ENCODE measurements at places on chromosomes 5 and 9.

DNA sequence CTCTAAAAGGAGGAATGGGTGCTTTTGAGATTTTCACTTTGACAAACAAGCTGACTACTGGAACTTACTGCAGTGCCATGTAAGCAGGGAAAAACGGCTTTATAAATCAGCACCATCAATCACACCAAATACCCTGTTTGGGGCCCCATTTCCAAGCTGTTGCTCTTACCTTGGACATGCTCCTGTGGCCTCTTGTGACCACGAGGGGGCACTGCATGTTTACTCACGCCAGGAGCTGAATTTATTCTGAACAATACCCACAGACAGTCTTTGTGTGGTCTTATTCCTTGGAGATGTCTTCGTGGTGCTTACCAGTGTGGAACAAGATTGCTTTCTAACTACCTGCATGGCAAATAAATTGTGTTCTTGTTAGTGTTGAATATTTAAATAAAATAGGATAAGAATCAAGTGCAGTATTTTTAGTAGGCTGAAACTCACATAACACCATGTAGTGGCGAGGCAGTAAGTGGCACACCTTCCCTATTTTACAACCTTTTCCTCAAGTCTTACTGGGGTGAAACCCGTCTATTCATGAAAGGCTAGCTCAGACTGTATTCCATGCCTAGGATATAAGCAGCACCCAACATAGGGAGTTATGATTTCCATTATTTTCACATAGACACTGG, 155.5 kb upstream of the NMUR2 start:
- DNase-seq: peak; percentile 33

DNA sequence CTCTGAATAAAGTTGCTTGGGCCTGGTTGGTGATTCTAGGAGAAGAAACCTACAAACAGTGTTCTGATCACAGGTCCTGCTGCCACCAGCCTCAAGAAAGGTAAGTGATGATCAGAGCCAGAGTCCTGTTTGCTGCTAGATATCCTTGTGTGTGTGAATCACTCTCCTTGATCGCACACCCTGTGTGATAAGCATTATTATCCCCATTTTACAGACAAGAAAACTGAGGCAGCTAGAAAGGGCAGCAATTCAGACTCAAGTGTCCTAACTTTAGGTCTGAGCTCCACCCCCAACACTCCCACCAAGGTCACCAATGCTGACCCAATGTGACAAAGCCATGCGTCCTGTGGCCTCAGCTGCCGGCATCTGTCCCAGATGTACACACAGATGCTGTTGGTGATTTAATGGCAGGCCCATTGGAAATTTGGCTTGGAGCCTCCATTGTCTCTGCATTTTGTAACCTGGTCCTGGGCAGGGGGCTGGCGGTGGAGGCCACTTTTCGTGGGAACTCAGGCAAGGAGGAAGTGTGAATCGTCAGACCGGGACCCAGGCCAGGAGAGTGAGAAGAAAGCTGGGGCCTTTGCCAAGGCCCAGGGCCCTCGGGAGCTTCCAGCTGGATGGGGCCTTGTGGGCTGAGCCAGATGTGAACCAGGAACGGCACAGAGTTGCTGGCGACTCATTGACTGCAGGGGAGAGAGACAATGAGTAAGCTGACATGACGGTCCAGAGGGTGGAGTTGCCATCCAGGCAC, 29.8 kb upstream of the GGTA1 start:
- no peak for DNase-seq

GRCh38 chr9:19286634-19287188, 56.2 kb downstream of the DENND4C start:
- DNase-seq: peak; percentile 5

DNA sequence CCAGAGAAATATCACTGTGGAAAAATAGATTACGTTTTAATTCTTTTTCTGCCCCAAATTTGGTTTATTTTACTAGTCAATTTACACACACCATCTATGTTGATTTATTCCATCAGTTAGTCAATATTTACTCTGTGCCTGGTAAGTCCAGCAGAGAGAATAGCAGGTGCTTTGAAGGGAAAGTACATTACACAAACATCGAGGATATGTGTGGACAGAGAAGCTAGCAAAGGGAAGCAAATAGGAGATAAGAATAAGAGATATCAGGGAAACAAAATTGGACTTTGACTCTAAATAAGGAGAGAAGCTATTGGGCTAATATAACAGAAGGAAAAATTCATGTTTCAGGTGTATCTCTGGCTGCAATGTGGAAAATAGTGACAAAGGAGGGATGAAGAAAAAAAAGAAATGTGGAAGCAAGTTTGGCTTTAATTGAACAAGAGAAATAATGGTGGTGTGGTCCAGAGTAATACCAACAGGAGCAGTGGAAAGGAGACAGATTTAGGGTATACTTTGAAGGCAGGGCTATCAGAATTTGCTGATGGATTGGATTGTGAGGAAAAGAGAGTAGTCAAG, 587.7 kb upstream of the CDH6 start:
- peak; percentile 59 for DNase-seq

DNA sequence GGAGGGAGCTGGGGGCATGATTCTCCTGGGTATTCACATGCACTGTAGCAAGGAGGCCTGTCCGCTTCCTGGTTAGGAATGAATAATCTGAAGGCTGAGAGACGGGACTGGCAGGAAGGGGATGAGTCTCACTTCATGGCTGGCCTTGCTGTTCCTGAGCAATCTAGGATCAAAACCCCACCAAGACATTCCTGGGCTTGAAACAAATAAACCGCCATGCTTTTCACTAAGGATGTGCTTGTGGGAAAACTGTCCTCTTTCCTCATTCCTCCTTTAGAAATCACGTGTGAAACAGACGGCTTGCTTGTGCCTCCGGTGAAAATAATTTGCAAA, 132.8 kb downstream of the MACROH2A1 start:
- DNase-seq: no peak

- no peak for DNase-seq
These were observed 416.4 kb downstream of the EFNA5 start for GRCh38 chr5:107254214-107254901.

DNA sequence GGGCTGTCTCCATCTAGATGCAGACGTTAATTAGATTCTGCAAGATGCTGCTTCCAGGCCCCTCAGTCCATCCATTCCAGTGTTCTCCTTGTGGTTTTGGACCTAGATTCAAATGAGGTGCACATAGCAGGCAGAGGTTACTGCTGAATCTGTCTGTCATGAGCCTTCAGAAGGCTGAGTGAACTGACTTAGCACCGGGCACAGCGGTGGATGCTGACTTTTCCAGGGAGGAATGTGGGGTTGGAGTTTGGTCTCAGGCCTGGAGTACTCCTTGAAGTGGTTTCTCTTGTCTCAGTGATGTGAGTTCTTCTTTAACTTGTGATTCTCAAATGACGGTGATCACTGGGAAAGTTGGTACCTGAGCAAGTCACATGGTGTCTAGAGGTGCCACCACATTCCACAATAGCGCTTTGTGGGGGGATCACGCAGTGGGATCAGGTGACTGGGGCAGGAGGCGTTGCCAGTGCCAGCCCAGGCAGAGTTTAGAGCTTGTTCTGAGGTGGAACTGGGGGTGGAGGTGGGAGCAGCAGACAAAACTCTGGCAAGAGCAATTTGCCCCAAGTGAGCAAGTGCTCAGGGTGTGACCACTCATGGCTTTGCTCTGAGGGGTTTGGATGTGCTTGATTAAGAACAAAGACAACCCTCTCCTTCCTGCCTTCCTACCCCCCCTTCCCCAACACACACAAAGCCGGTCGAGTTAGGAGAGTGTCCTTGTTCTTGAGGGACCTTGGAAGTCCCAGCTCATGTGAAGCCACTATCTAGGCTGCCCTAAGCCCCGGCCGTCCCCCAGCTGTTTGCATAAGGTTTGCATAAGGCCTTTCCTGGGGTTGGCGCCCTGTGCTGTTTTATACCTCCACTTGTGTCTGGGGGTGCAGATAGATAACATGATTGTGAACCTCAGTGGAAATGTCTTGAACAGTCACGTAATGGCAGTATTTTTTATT, 25.1 kb downstream of the JADE2 start:
- no peak for DNase-seq

DNA sequence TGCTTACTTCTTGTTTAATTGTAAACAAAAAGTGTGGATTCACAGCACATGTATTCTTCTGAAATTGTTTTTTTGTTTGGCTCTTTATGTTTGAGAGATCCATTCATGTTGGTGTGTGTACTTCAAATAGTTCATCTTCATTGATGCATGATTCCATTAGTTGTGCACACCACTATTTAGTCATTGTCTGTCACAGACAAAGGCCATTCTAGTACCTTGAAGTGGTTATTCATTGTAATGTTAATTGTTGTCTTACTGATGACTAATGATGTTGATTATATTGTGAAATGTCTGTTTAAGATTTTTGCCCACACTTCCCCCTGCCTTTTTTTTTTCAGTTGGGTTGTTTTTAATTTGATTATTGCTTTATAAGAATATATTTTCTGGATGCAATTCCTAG, 391.3 kb downstream of the DIRAS2 start:
- peak; percentile 27 for DNase-seq

GRCh38 chr5:163912046-163912445, 406.6 kb downstream of the MAT2B start:
- no peak for DNase-seq

DNA sequence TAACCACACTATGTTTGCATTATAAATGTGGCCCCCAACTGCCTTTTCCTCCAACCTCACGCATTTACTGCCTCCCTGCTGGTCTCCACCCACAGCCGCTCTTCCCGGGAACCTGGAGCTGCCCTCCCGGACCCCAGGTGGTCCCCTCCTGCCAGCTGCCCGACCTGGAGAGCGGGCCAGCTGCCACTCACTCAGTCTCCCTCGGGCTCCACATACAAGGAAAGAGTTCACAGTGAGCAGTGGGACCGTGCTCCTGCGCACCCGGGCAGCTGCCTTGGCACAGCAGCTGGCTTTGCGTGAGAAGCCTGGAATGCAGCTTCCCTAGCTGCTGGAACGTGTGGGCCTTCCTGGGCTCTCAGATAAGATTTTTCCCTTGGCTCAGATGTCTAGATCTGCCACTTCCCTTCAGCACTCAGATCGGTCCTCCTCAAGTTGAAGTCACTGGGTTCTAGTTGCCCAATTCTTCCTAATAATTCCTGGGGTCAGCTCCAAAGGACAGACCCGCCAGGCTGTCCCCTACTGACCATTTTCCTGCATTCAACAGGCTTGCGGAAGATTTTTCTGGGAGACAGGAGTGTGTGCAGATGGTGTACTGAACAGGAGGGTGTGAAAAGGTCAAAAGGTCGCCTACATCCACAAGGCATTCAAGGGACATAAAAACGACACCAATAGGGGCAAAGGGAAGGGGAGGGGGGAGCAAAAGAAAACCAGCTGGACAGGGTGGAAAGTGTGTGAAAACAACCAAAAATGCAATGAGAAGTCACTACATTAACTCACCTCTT, 69.1 kb downstream of the MYO10 start:
- DNase-seq: peak; percentile 92

DNA sequence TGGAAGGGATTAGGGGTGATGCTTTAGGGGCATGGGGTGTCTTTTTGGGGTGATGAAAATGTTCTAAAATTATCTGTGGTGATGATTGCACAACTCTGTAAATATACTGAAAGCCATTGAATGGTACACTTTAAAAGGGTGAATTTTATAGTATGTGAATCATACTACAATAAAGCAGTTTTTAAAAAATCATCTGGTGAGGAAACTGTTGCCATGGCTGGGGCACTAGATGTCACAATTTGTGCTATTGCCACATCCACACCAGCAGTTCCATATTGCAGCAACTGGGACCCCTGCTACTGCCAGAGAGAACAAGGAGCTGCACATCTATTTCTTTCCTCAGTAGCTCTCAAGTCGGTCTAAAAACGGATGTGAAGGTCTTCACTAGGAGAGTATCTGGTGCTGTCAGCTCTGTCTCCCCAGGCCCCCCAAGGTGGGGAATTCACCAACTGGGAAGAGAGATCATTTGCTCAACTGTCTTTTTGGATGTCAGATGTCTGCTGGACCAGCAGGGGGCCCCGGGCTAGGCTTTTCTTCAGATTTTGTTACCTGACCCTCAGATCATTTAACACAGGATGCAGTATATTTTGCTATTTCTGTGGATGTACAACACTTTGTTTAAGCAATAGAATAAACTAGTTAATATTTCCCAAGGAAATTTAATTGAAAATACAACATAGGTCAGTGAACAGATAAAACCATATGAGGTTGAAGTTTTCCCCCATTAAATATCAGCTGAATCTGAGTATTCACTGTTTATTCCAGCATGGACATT, 13.2 kb downstream of the CMYA5 start:
- no peak for DNase-seq

- no peak for DNase-seq
These were observed 1.4 kb upstream of the PPP2CA start for GRCh38 chr5:134227259-134227658.

- no peak for DNase-seq
These were observed 6.4 kb downstream of the SLC6A3 start for GRCh38 chr5:1438871-1439270.

- no peak for DNase-seq
These were observed 120.2 kb upstream of the GRHPR start for GRCh38 chr9:37302277-37302676.

- DNase-seq: no peak
These were observed 58.8 kb downstream of the SNX30 start for GRCh38 chr9:112809351-112809848.

GRCh38 chr5:112338681-112339337, 80.3 kb downstream of the EPB41L4A start:
- peak; percentile 49 for DNase-seq

- DNase-seq: no peak
These were observed 95.5 kb downstream of the TMEM161B start for GRCh38 chr5:88172847-88173758.

GRCh38 chr5:155729684-155730059, 597.3 kb upstream of the SGCD start:
- DNase-seq: no peak

DNA sequence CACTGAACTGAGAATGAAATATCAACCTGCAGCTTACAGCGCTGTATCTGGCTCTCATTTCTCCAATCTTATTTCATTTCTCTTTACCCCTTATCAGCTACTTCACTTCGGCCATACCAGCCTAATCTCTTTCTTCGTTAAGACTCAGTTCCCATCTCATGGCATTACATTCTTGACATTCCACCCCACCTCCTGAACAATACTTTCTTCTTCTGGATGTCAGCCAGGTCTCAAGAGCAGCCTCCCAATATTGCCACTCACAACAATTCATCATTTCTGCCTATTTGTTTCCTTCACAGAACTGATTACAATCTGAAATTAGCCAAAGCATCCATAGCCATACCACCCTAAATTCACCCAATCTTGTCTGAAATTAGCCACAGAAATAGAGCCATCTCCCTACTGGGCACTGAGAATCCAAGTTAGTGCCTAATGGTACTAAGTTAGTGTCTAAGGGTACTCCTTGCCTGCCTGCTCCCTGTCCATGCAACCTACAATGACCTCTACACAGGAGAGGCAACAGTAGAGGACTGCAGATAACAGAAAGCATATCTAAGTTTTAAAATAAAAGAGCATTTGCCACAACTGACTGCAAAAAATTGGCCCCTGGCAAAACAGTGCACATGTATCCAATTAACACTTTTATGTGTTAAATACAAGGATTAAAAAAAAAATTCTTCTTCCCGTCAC, 35.2 kb downstream of the SETX start:
- DNase-seq: no peak

GRCh38 chr9:116644091-116644688, 42.9 kb upstream of the TRIM32 start:
- no peak for DNase-seq
